ENCODE measurements at places on chromosomes 5 and 9. TPM values are rescaled to one million over a fixed set of nuclear protein-coding genes. Genes with fewer than 3 reads are reported as not detected.

Gene HNRNPK
- total RNA-seq = 491 TPM

Gene LCN1
- 0.20 TPM for total RNA-seq

Gene MEIKIN
- not detected for total RNA-seq

Gene APBA1
- total RNA-seq = 14.5 TPM

Gene TMEM215
- total RNA-seq = not detected

Gene WWC1
- 0.99 TPM for total RNA-seq

Gene SPATA31D4
- total RNA-seq = not detected

Gene NOXA1
- total RNA-seq = 0.36 TPM

Gene SLC25A2
- 0.26 TPM for total RNA-seq

Gene SPINK4
- total RNA-seq = 0.91 TPM

Gene PCDHGA5
- total RNA-seq = 2.3 TPM

Gene ANKH
- total RNA-seq = 83.0 TPM

Gene CRHBP
- 0.33 TPM for total RNA-seq

Gene DMRT3
- not detected for total RNA-seq

Gene PROB1
- total RNA-seq = 1.3 TPM

Gene PCDHB9
- total RNA-seq = 0.40 TPM

Gene APC
- 83.9 TPM for total RNA-seq

Gene SPTLC1
- 85.7 TPM for total RNA-seq

Gene SEMA5A
- total RNA-seq = 86.2 TPM

Gene ZER1
- total RNA-seq = 40.9 TPM

Gene CYLC2
- not detected for total RNA-seq

Gene TLE1
- total RNA-seq = 34.3 TPM

Gene DCTN4
- total RNA-seq = 61.5 TPM
